ENCODE measurements at places on chromosomes 7 and 10.
A peak's percentile ranks its signal among the peaks of the same experiment; 100 is the strongest.

DNA sequence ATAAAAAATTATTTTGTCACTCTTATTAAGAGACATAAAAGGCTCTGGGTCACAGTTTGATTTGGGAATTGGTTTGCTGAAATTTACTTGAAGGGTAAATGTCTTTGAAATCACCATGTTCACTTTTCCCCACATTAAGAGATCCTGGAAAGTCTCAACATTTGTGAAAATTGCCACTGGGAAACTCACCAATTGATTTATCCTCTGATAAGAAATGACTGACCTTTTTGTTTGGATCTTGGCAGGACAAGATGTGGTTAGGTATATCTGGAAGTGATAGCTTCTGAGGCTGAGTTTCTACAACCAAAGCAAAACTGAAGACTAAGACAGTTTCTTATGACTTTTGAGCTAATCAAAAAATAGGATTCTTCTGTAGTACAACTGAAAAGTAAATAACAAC is 107.1 kb upstream of the TMEM106B start:
- H3K36me3 ChIP-seq, result no peaks in the 10 kb centered on the region
- no peaks in the 10 kb centered on the region for H3K4me1 ChIP-seq
- no peak overlapping the region for H3K4me3 ChIP-seq
- H3K27me3 ChIP-seq, result peaks cover 7% of the 10 kb centered on the region
- no peak for DNase-seq
- H3K27ac ChIP-seq, result no peak overlapping the region

DNA sequence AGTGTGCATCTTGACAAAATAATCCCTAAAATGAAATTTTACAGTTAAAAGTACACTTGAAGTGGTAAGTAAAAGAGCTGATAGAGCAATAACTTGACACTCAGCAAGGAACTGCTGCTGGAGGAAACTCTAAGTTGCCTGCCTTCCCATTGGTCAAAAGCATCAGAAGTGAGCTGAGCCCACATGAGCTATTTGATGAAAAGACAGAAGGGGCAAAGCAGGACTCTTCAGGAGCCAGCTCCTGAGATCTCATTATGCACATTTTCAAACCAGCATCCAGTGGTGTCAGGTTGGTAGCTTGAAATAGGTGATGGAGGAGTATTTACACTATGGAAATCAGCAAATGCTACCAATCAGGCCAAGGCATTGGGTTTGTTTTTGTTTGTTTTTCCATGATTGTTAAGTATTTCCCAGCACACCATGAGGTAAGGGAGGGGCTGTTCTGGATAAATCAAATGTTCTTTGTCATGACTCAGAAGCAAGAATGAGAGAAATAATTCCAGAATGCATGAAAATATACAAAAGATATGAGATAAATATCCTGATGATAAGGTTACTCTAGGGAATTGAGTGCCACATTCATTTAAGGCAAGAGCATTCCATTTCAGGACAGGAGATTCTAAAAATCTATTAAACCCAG is 316.6 kb downstream of the SNX13 start:
- no peak for DNase-seq
- no peaks in the 10 kb centered on the region for H3K36me3 ChIP-seq
- H3K4me1 ChIP-seq, result no peaks in the 10 kb centered on the region

GRCh38 chr10:17657103-17657500 is 13.2 kb downstream of the STAM start:
- H3K27ac ChIP-seq, result no peak overlapping the region
- peak overlapping the region; percentile 15 for H3K4me3 ChIP-seq
- no peaks in the 10 kb centered on the region for H3K27me3 ChIP-seq

- H3K4me1 ChIP-seq, result no peaks in the 10 kb centered on the region
- DNase-seq, result no peak
- no peaks in the 10 kb centered on the region for H3K27me3 ChIP-seq
- no peak overlapping the region for H3K4me3 ChIP-seq
- peaks cover 12% of the 10 kb centered on the region for H3K36me3 ChIP-seq
Observed at GRCh38 chr10:60073781-60074656, 167.7 kb upstream of the CCDC6 start.

GRCh38 chr10:24727786-24728185 is 4.1 kb upstream of the ARHGAP21 start:
- peaks cover 5% of the 10 kb centered on the region for H3K4me1 ChIP-seq
- no peak overlapping the region for H3K27ac ChIP-seq
- H3K27me3 ChIP-seq, result no peaks in the 10 kb centered on the region
- H3K36me3 ChIP-seq, result no peaks in the 10 kb centered on the region
- DNase-seq, result no peak
- no peak overlapping the region for H3K4me3 ChIP-seq

- H3K36me3 ChIP-seq, result no peaks in the 10 kb centered on the region
- H3K27ac ChIP-seq, result no peak overlapping the region
- peaks cover 15% of the 10 kb centered on the region for H3K4me1 ChIP-seq
Observed at GRCh38 chr7:7562736-7563135, 3.9 kb upstream of the MIOS start.

DNA sequence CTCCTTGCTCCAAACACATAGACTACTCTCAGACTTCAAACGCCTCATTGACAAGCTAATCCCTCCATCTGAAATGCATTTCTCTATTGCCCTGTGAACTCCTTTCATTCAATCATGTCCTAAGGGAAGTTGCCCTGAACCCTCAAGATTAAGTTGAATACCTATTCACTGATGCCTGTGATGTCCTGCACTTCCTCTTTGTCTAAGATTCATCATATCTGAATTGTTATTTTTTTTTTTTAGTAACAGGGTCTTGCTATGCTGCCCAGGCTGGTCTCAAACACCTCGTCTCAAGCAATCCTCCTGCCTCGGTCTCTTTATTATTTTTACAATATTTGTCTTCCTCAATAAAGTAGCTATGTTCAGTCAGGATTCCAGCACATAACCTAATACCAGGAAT is 3.2 kb downstream of the PSMA2 start:
- peaks cover 24% of the 10 kb centered on the region for H3K4me1 ChIP-seq
- H3K27me3 ChIP-seq, result no peaks in the 10 kb centered on the region
- H3K27ac ChIP-seq, result no peak overlapping the region
- H3K4me3 ChIP-seq, result no peak overlapping the region
- peaks cover 38% of the 10 kb centered on the region for H3K36me3 ChIP-seq

- H3K27ac ChIP-seq, result no peak overlapping the region
- no peaks in the 10 kb centered on the region for H3K4me1 ChIP-seq
Observed at GRCh38 chr7:2616387-2617324, 15.1 kb upstream of the TTYH3 start.

DNA sequence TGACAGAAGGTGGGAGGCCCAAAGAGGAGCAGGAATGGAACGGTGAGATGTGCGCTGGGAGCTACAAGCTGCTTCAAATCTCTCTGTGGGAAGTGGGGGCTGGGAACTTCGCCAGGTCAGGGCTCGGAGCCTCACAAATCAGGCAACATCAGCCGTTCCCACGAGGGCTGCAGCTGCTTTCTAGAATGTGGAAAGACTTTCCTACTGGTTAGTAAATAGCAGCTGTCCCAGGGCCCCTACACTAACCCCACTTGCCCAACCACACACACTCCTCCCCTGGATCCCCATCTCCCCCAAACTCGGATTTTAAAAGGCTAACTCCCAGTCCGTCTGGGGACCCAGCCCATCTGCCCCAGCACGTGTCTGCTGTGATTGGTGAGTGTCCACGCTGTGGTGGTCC is 40.6 kb upstream of the PITRM1 start:
- no peaks in the 10 kb centered on the region for H3K27me3 ChIP-seq
- no peak overlapping the region for H3K4me3 ChIP-seq
- DNase-seq, result no peak
- H3K27ac ChIP-seq, result no peak overlapping the region

- H3K27me3 ChIP-seq, result peaks cover 3% of the 10 kb centered on the region
- H3K27ac ChIP-seq, result no peak overlapping the region
- H3K4me1 ChIP-seq, result peaks cover 8% of the 10 kb centered on the region
- DNase-seq, result no peak
- H3K36me3 ChIP-seq, result no peaks in the 10 kb centered on the region
- H3K4me3 ChIP-seq, result no peak overlapping the region
Observed at GRCh38 chr7:135798095-135798494, 49.5 kb upstream of the FAM180A start.

- no peak overlapping the region for H3K4me3 ChIP-seq
- H3K27me3 ChIP-seq, result peaks cover 3% of the 10 kb centered on the region
- H3K27ac ChIP-seq, result no peak overlapping the region
- DNase-seq, result no peak
- H3K4me1 ChIP-seq, result no peaks in the 10 kb centered on the region
Observed at GRCh38 chr7:108170251-108170650, 40.1 kb upstream of the LAMB4 start.

- peaks cover 4% of the 10 kb centered on the region for H3K27me3 ChIP-seq
- H3K4me1 ChIP-seq, result no peaks in the 10 kb centered on the region
- DNase-seq, result no peak
- H3K4me3 ChIP-seq, result no peak overlapping the region
Observed at GRCh38 chr10:130425881-130426435, 289.8 kb downstream of the GLRX3 start.

DNA sequence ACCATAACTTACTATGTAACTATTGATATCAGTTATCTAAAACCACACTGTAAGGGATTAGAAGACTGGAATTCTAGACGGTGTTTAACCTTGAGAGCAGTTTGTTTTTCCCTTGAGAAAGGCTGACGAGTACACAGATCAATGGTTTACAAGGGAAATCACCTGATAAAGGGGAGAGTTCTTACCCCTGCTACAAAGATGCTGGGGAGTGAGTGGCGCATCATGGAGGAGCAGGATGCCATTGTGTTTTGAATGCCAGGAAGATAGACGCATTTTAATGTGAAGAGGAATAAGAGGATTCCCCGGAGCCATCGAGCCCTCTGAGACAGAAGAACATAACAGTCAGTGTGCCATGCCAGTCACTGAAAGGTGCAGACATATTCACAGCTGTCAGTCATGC is 145.2 kb downstream of the PKD1L1 start:
- DNase-seq, result no peak
- no peaks in the 10 kb centered on the region for H3K27me3 ChIP-seq
- H3K36me3 ChIP-seq, result no peaks in the 10 kb centered on the region

DNA sequence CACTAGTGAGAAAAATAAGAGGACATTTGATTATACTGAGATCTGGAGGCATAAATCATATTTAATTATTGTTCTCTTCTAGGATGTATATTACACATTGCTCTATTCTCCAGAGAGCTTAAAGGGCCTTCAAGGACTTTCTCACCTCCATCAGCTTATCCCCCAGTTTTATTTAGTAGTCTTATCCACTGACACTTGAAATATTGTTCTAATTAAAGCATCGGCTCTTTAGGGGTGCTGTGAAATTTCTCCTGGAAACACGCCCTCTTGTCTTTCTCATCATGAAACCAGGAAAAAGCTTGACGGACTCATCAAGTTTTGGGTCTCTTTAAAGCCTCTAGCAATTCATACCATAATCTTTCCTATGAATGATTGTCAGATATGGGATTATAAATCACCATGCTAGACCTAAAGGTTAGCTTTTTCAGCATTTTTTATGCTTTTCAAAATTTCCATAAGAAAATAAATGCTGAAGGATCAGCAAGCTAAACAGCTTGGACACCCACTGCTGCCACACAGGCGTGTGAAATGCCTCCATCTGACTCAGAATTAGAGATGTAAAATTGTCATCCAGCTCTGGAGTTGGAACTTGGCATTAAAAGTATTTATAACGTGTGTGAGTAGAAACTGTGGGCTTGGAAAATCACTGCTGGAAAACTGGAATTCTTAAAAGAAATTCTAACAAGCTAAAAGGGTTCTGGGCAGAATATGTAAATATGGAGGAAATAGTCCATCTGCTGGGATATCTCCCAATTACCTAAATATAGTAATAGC is 216.3 kb downstream of the CHRM2 start:
- H3K4me1 ChIP-seq, result no peaks in the 10 kb centered on the region
- no peaks in the 10 kb centered on the region for H3K27me3 ChIP-seq
- H3K27ac ChIP-seq, result no peak overlapping the region
- DNase-seq, result no peak
- H3K4me3 ChIP-seq, result no peak overlapping the region
- H3K36me3 ChIP-seq, result no peaks in the 10 kb centered on the region

DNA sequence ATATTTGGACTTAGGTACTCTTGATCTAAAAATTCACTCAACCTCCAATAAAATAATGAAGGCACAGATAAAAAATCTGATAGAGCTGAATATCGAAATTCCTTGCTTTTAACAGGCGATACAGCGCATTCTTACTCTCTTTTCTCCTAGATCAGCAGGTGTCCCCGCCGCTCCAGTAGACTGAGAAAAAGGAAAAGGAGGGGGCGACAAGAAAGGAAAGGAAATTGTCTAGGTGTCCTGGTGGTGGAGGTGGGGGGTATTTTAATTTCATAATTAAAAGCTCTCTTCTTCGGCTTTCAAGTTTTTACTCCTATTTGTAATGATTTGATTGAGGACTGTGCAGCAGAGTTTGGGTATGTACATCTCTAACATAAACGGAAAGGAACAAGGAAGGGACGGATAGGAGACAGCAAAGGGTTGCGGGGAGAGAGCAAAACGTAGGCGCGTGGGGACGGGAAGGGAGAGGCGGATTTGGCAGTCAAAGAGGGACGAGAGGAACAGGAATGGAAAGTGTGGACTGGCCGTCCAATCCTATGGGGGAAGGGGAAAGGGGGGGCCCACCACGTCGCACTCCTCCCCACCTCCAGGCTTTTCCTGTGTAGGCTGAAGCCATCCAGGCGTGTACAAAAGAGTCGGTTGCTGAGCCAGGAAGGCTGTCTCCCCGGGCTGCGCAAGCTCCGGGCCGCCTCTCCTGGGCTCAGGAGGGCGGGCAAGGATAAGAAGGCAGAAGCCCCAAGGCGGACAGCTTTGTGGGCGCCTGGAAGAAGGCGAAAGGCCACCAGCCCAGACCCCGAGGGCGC is 875 bp upstream of the HECTD2 start:
- H3K27ac ChIP-seq, result peak overlapping the region; percentile 82
- H3K36me3 ChIP-seq, result no peaks in the 10 kb centered on the region
- peaks cover 3% of the 10 kb centered on the region for H3K27me3 ChIP-seq
- no peak for DNase-seq
- H3K4me3 ChIP-seq, result peak overlapping the region; percentile 92

DNA sequence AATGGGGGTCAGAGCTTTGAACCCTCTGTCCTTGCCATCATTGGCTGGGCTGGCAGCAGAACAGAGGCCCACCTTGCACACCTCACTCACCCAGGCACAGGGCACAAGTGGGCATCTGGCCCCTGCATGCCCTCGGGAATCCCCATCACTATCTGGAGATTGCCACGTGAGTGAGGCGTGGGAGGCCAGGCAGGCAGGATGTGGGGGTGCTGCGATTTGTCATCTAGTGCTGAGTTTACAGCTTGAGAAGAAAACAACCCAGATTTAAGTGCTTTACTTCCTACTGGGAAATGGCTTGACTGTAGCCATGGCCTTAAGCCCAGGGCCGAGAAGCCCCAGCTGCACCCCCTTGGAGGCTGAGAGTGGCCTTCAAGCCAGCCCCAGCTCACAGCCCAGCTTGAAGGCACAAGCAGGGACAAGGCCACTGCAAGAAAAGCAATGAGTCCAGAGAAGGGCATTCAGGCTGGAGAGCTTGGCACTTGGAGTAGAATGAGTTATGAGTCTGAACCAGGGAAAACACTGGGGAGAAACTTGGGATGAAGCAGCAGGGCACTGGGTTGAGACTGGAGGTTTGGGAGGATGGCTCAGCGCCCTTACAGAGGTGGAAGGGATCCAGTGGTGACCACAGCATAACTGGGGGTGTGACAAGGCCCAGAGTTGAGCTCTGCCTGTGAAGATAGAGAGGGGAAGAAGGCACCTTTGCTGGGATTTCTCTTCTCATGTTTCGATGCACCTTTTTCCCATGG is 123.0 kb downstream of the CXCL12 start:
- H3K36me3 ChIP-seq, result no peaks in the 10 kb centered on the region
- H3K27me3 ChIP-seq, result peaks cover 3% of the 10 kb centered on the region
- H3K4me3 ChIP-seq, result no peak overlapping the region
- no peak overlapping the region for H3K27ac ChIP-seq
- no peaks in the 10 kb centered on the region for H3K4me1 ChIP-seq

GRCh38 chr10:62335326-62335725 is 38.8 kb upstream of the ZNF365 start:
- H3K4me1 ChIP-seq, result no peaks in the 10 kb centered on the region
- H3K27ac ChIP-seq, result no peak overlapping the region
- DNase-seq, result no peak
- no peaks in the 10 kb centered on the region for H3K36me3 ChIP-seq
- H3K4me3 ChIP-seq, result no peak overlapping the region

Measured in CD4-positive, alpha-beta T cell (primary cell).